AG09319 (cell line): ENCODE measurements at places on chromosomes 11 and 22.

DNA sequence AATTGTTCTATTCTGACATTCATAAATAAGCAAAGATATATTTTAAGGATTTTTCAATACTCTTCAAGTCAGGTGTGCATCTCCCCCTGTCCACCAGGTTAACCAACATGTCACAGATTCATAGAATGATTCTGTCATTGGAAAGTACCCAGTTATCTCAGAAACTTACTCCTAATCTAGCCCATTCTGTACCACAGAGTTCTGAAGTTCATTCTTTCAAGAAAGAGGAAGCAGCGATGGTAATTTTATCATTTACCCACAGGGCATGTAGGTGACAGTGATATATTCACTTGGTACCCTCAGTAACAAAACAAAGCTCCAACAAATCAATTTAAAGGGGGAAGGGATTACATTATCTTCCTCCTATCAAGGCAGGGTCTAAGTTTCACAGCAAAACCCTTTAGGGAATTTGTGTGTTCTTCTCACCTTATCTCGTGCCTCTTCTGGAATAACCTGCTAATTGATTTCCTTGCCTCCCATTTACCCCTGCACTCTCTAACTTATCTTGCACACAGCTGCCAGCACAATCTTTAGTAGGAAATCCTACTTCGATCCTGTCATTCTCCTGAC is 19.0 kb upstream of the MPPED2 start:
- DNase-seq = no peak

DNA sequence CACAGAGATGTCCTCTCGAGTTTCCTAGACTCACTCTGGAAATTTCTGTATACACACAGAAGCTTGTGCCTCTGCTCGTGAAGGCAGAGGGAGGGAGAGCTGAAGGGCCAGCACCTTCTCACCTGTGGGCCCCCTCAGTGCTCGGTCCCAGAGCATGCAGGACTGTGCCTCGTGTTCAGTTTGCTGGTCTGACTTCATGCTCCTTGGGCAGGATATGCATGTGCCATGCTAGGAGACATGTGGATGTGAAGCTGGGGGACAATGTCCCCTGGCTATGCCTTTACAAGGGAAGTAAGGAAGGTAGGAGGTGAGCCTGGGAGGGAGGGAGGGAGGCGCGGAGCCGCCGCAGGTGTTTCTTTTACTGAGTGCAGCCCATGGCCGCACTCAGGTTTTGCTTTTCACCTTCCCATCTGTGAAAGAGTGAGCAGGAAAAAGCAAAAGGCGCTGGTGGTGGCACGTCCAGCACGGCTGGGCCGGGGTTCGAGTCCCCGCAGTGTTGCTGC is 22.6 kb downstream of the NEAT1 start:
- no peak for DNase-seq

- no peak for DNase-seq
Measured at GRCh38 chr22:46007003-46007847, 30.3 kb upstream of the WNT7B start.

DNA sequence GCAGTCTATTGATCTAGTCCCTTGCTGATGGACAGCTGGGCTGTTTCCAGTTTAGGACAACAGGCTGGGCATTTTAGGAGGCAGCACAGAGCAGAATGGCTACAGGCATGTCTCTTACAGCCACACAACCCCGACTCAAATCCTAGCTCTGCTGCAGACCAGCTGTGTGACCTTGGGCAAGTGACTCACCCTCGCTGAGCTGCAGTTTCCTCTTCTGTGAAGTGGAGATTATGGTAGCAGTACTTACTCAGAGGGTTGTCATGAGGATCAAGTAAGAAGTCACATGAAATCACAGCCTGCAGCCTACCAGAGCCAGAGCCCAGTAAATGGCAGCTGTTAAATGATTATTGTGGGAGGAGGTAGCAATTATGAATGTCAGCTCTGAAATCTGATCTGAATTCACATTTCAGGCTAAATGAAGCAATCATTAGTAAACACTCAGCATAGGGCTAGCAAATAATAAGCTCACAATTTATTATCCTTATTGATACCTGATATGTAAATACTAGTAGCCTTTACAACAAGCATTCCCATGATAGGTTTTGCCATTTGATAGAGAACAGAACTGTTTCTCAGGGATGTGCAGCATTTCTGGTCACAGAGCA is 58.9 kb downstream of the MYEOV start:
- peak; percentile 75 for DNase-seq

- no peak for DNase-seq
Measured at GRCh38 chr11:132464003-132464342, 1068.3 kb downstream of the OPCML start.

GRCh38 chr22:46464701-46465344 is 72.6 kb downstream of the CELSR1 start:
- no peak for DNase-seq

DNA sequence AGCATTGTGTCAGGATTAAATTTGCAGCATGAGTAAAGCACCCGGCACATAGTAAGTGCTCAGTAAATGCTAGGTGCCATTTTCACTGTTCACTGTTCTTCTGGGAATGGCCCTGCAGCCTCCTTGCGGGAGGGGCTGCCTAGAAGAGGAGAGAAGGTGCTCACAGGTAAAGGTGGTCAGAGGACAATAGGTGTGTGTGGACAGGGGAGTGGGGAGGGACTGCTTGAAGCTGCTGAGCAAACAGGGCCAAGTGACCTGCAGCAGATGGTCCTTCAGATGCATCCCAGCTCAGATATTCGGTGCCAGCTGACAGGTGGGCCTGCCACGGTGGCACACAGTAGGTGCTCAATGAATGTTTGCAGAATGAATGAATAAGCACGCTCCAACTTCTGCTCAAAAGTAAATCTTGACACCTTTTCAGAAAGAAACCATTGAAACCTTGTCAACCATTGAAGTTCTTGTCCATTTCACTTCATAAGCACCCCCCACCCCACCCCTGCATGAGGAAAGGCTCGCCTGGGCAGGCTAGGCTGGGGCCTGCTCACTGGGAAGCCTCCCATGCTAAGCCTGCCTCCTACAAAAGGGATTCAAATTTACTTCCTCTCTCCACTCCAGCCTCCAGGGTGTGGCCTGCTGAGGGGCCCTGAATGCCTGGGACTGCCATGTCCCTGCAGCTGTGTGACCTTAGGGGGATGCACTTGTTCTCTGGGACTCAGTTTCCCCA is 1.6 kb downstream of the KIAA0930 start:
- DNase-seq = no peak

GRCh38 chr11:134498326-134499139 is 86.5 kb upstream of the B3GAT1 start:
- DNase-seq = no peak

DNA sequence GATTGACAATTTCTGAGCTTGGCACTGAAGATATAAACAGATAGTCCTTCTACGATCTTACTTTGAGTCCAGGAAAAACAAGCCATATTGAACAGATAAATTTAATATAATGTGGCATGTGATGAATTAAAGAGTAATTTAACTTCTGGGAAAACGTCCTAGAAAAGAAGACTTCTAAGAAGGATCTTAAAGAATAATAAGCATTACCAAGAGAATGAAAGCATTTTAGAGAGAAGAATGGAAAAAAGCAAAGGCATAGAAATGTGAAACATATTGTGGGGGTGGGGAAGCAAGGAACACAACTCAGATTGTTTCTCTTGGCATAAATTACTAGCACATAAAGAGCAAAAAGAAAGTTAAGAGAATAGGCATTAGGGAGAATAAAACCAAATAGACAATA is 5.4 kb downstream of the DDIAS start:
- DNase-seq = no peak

DNA sequence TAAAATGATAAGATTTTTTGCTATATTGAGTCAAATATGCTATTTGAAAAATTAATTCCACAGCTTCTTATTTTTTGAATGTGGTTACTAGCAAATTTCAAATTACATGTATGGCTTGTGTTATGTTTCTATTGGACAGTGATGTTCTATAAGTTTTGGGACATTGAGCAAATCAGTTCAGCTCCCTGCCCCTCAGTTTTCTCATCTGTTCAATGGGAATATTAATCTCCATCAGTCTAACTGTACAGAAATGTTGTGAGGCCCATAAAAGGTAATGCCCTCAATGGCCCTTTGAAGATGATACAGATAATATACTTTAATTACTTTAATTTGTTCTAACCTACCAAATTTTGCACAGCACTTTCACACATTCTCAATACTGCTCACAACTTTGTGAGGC is 15.2 kb downstream of the WT1 start:
- DNase-seq = no peak

- no peak for DNase-seq
Measured at GRCh38 chr11:33892906-33893594, 1.2 kb upstream of the LMO2 start.

GRCh38 chr11:68049509-68050370 is 10.9 kb downstream of the TCIRG1 start:
- no peak for DNase-seq

DNA sequence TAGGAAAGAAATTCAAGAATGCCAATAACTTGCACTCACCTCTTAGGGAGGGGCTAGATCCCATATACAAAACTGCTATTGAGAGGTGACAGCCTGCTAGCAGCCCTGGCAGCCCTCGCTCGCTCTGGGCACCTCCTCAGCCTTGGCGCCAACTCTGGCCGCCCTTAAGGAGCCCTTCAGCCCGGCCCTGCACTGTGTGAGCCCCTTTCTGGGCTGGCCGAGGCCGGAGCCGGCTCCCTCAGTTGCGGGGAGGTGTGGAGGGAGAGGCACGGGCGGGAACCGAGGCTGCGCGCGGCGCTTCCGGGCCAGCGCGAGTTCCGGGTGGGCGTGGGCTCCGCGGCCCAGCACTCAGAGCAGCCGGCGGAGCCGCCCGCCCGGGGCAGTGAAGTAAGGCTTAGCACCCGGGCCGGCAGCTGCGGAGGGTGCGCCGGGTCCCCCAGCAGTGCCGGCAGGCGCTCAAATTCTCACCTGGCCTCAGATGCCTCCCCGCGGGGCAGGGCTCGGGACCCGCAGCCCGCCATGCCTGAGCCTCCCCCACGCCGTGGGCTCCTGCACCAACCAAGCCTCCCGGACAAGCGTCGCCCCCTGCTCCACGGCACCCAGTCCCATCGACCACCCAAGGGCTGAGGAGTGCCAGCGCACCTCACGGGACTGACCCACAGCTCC is 329.9 kb downstream of the FAM181B start:
- DNase-seq = no peak

GRCh38 chr11:122434786-122435185 is 220.7 kb upstream of the UBASH3B start:
- DNase-seq = no peak

GRCh38 chr11:17277024-17277584 is 565 bp downstream of the NUCB2 start:
- DNase-seq = no peak

DNA sequence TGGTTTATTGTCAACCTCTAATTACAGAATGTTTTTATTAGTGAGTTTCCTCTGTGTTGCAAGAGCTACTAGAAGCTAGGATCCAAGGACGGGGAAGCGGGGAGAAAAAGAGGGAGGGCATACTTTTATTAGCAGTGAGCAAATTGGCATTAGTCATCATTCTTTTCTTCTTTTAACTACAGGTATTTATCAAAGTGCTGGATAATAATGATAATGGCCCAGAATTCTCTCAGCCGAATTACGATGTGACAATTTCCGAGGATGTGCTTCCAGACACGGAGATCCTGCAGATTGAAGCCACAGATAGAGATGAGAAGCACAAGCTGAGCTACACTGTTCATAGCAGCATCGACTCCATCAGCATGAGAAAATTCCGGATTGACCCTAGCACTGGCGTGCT is 179.7 kb upstream of the MTNR1B start:
- DNase-seq = no peak

DNA sequence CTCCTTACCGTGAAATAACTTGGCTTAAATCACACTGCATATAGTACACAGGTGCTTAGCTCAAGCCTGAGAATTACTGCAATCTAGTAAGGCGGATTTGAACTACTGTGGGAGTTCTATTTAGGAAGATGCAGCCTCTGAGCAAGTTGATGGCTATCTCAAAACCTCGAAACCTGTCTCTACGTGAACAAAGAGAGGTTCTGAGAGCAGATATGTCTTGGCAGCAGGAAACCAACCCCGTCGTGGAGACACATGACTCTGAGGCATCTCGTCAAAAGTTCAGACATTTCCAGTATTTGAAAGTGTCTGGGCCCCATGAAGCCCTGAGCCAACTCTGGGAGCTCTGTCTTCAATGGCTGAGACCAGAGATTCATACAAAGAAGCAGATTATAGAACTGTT is 5.9 kb downstream of the ZNF215 start:
- no peak for DNase-seq

DNA sequence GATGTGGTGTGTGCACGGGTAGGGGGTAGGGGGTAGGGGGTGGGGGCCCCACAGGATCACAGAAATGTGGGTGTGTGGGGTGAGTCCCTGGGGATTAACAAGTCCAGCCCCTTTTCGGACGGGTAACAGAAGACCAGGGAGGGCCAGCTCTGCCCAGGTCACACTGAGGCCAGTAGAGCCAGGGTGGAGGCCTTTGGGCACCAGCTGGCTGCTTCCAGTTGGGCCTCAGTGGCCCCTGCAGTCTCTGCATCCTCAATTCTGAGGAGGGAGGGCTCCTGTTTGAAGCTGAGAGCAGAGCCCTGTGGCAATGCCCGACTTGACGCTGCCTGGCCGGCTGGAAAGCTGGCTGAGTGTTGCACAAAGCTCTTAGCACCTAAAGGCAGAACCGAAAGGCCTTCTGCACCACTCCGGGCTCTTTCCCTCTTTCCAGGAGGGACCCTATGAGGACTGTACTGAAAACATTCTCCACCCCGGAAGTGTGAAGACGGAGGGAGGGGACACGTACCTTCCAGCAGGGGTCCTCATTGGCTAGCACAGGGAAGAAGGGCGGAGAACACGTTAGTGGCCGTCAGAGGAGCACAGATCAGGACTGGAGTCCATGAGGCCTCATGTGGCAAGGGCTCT is 120.4 kb downstream of the PHF21B start:
- no peak for DNase-seq

- DNase-seq = no peak
Measured at GRCh38 chr22:32342977-32343376, 14.7 kb upstream of the RFPL3 start.

- peak; percentile 95 for DNase-seq
Measured at GRCh38 chr11:125263268-125263790, 98.8 kb downstream of the PKNOX2 start.

DNA sequence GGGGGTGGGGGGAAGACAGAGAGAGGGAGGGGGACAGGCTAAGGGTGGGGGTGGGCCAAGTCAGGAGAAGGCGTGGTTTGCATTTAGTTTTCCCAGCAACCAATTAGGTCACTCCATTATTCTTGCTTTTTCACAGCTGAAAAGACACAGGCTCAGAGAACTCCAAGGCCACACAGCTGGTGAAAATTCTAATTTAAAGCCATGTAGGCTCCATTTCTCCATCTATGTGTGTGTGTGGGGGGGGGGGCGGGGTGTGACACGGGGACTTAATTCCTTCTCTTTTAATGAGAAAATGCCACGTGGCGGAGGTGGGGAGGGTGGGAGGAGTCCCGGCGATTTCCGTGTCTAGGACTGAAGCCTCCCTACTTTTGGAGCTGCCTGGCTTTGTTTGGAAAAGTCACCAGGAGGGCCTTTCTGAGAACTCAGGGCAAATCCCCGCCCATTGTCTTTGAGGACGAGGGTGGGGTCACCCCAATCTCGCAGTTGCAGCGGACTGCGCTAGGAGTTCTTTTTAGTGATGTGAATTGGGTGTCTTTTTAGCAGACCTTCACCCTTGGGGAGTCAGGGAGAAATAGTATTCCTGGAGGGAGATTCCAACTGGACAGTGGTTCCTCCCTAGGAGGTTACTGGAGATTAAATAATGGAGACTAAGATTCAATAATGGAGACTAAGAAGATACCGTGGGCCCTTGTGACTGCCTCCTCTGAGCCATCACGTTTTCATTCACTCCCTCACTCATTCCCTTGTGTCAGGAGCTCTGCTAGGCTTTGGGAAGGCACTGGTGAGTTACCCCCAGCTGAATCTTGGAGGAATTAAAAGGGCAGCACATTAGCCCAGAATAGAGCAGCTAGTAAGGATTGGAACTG is 36.4 kb upstream of the PTPRJ start:
- DNase-seq = no peak

- DNase-seq = no peak
Measured at GRCh38 chr11:67111261-67111660, 7.8 kb upstream of the KDM2A start.
